Activated naive CD4-positive, alpha-beta T cell treated with anti-CD3 and anti-CD28 coated beads, Interleukin-2, amount 50 U/mL, for 72 hours (primary cell): ENCODE measurements at places on chromosomes 5 and 9.

GRCh38 chr5:139342423-139342723, 719 bp downstream of the PAIP2 start:
- no peak for DNase-seq

DNA sequence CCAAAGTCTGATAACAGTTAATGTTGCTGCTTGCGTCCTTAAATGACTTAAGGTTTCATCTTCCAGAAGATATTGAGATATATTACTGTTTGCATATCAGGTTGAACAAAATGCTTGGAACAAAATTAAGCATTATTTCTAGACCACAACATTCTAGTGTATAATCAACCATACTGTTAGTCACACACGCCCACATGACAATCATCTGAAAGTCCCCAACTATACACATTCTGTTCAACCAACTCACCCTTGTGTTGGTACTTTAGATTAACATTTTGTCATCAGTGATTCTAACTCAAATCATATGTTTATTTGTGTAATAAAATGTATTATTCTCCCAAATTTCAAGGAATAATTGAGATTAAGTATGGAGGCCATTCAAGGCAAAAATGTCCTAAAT, 47.3 kb downstream of the LURAP1L start:
- DNase-seq, result no peak

DNA sequence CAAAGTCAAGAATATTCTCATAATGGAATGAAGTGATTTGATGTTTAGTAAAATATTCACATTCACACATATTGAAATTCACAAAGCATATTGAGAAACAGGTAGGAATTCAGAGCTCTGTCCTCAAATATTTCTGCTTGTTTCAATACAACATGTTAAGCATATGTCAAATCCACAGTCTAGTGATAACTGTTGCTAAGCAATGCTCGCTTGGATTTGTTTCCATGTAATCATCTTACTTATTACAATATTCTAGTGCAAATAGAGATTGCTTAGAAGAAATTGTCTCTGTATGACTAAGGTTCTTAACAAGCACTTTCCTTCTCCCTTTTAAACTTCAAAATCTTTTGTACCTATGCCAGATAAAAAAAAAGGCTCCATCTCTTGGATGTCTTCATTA, 995.7 kb downstream of the CDH18 start:
- no peak for DNase-seq

GRCh38 chr5:150999704-151000442, 20.5 kb upstream of the GPX3 start:
- no peak for DNase-seq

- DNase-seq, result no peak
Measured at GRCh38 chr9:125559894-125560293, 147.1 kb downstream of the MAPKAP1 start.

- DNase-seq, result peak; percentile 31
Measured at GRCh38 chr5:53479590-53480415, 626 bp upstream of the FST start.

DNA sequence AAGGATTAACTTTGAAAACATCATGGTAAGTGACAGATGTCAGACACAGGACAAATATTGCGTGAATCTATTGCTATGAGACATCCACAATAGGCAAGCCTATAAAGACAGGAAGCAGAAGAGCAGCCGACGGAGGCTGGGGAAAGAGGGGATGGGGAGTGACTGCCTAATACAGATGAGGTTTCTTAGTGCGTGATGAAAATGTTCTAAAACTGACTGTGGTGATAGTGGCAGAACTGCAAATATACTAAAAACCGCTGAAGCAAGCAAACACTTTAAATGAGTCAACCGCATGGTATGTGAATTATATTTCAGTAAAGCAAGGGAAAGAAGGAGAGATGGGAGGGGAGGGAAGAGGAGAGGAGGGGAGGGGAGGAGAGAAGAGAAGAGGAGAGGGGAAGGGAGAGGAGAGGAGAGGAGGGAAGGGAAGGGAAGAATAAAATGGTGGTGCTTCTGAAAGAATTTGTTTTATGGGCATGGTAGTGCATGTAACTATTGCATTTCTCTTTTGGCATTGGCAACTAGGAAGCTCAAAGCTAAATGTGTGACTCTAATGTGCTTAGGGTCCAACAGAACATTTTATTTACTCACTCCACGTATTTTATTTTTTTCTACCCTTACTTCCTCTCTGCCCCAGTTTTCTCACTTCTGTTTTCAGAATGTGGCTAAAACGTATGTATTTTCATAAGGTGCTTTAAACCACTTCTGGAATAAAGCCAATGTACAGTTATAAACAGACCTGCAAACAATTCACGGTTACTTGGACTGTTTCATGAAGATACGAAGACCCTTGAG, 21.3 kb downstream of the AKNA start:
- DNase-seq, result no peak

DNA sequence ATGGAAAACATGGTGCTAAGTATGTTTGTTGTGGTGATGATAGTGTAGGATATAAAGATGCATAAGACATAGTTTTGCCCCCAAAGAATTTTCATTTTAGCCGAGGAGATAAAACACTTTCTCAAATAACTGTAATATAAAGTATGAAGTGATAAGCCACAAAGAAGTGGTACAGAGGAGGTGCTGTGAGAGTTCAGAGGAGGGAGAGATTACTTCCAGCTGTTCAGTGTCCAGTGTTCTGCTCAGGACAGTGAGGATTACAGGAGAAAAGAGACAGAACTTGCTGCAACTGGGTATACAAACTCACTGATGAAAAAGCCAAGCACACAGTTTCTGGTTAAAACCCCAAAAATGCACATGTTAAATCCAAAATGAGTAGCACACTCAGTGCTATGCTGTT, 309.3 kb downstream of the KIAA0825 start:
- DNase-seq, result no peak

DNA sequence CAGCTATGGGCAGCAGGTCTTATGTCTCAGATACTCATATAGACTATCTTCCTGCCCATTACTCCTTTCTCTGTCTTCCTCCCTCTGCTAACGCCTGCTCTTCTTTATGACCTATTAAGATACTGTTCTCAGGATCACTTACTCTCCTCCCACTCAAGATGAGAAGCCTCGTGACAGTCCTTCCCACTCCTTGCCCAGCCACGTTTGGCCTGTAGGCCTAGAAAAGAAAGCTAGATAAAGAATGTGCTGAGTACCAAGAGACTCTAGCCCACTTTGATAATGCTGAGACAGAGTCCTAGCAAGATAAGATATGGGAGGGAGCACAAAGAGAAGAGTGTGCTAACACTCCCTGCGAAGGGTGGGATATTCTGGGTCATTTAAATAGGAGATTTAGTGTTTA, 6.8 kb upstream of the DENND4C start:
- DNase-seq, result no peak

DNA sequence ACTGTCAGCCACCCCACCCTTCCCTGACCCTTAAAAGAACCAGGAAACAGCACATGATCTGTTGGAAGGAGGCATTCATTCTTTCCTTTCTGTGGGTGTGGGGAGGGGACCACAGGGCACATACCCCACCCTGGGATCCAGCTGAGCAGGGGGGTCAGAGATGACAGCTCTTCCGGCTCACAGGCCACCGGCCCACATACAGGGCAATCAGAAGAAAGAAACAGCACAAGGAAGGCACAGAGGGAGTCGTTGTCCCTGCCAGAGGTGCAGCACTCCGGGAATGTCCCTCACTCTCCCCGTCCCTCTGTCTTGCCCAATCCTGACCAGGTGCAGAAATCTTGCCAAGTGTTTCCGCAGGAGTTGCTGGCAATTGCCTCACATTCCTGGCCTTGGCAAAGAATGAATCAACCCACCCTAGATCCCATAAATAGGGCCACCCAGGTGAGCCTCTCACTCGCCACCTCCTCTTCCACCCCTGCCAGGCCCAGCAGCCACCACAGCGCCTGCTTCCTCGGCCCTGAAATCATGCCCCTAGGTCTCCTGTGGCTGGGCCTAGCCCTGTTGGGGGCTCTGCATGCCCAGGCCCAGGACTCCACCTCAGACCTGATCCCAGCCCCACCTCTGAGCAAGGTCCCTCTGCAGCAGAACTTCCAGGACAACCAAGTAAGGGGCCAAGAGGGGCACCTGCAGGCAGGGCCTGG, at the start of gene LCN2:
LCN2 (plus strand) TSS at position 453 of the 701 bp plus-strand sequence; CDS start at position 526, 73 bp downstream.
- DNase-seq, result no peak

GRCh38 chr9:135002336-135002735, 84.6 kb upstream of the FCN1 start:
- DNase-seq, result no peak

DNA sequence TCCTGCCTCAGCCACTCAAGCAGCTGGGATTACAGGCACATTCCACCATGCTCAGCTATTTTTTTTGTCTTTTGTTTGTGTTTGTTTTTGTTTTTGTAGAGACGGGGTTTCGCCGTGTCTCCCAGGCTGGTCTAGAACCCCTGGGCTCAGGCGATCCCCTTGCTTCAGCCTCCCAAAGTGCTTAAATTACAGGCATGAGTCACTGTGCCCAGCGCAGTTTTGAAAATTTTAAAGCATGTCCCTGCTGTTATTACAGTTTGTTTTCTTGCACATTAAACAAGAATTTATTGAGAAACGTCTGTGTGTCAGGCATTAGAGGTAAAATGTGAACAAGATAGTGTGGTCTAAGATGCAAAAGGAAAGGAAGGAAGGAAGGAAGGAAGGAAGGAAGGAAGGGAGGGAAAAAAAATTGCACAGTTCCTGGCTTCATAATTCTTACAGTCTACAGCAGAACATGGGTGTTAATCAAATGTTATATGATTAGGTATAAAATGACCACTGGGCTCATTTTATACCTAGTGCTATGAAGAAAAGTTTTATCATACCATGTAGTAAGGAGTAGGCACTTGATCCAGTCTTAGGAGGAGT, 205.4 kb downstream of the SNX18 start:
- DNase-seq, result no peak

DNA sequence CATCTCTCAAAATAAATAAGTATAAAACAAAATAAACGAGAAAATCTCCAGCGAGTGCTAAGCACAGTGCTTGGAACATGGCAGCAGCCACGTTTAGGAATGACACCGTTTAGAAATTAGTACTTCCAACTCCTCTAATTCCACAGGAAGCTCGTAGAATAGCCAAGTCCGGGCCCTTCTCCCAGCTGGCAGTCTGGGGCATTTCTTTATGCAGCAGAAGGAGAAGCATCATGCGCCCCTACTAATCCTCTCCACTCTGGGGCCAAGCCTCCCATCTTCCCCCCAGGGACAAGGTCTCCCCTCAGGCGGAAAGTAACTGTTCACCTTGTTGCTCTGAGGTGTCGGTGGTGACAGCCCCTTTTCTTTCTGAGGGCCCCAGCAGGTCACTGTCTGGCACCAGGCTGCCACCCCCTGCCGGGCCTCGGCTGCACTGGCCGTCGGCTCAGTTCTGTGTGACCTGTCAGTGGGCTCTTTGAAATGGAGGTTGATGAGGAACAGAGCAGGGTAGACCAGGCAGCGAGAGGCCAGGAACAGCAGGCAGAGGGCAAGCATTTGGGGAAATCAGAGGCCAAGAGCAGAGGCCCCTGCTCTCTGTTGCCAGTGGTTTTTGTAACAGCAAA, 113.5 kb upstream of the WWC1 start:
- no peak for DNase-seq

DNA sequence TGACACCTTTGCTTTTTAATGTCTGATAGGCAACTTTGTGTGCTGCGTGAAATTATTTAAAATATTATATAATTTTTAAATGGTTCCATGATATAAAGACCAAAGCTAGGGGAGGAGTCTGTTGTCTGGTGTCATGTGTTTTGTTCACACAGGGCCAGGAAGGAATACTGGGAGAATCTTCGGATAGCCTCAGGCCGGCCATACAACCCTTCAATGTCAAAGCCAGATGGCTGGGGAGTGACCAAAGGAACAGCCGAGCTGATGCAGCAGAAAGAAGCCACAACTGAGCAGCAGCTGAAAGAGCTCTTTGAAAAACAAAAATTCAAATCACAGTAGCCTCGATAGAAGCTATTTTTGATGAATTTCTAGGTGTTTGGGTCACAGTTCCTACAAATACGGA, 19.2 kb downstream of the BHMT start:
- no peak for DNase-seq
